ENCODE measurements at places on chromosomes 5 and 9. TPM values are rescaled to one million over a fixed set of nuclear protein-coding genes. Genes with fewer than 3 reads are reported as not detected.

DEPDC1B gene
- 38.7 TPM for total RNA-seq

ZBTB26 gene
- 1.9 TPM for total RNA-seq

LAMC3 gene
- 91.8 TPM for total RNA-seq

MZB1 gene
- not detected for total RNA-seq

CARTPT gene
- not detected for total RNA-seq

LRRC70 gene
- 1.7 TPM for total RNA-seq

ENHO gene
- total RNA-seq: 33.3 TPM

DNA sequence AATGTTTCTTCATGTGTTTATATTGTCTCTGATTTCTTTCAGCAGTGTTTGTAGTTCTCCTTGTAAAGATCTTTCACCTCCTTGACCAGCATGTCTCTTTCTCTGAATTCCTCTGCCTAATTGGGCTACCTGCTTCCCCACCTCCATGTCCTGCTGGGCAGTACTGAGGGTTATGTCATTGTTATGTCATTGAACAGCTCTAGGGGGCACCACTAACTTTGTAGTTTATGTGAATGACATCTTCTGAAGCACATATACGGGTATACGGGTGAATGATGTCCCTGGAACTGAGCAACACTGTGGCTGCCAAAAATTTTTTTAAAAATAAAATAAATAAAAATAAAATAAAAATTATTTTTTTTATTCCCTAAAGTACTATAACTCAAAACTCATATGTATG, 16.9 kb upstream of the SNCAIP start:
- peak; percentile 16 for DNase-seq

DNA sequence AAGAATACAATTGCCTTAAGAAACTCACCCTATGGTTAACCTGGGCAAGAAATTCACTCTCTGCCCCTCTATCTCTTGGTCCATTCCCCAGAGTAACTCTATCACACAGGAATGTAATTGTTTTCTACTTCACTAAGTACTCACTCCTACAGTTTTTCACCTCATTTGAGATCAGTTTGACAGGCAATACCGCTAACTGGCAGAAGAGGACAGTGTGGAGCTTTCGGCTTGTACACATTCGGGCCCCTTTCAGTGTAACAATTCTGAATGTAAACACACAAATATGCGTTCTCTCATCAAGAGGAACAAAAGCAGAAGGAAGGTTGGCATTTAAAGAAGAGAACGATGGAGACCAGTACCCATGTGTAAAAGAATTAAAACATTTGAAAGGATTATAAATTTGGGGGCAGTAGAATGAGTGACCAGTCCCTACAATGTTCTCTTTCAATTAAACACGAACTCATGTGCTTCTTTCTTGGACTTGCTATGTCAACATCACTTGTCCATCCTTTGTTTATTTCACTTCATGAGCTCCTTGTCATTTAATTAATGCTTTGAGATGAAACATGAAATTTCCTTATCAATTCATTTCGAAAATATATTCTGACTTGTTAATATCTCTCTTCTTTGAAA, 188.5 kb upstream of the GRAMD2B start:
- peak; percentile 48 for DNase-seq

GRCh38 chr5:175700991-175701390, 43.1 kb downstream of the HRH2 start:
- no peak for DNase-seq

DNA sequence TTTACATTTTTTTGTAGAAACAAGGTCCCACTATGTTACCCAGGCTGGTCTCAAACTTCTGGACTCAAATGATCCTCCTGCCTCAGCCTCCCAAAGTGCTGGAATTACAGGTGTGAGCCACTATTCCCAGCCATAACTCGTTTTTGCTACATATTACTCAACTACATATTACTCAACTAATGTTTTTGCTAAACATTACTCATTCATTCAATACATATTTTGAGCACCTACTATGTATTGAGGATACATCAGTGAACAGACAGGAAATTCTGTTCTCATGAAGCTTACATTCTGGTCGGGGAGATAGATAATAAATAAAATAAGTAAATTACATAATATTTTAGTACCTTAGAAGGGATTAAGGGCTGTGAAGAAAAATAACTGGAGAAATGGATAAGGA, 34.9 kb upstream of the STOM start:
- no peak for DNase-seq

DNA sequence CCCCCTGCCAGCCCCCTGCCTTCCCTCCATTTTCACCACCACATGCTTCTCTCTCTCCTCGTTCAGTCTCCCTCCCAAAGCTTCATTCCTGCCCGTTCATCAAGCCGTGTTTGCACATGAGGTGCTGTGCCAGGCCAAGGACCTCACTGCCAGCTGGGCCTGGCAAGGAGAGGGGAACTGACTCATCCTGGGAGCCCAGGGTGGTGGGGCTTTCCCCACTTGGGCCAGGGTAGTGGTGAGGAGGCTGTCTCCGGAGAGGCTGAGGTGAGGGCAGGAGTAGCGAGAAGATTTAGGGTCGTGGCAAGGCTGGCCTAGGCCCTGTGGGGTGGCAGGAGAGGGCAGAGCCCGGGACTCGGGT, 30.4 kb upstream of the NOTCH1 start:
- no peak for DNase-seq

DNA sequence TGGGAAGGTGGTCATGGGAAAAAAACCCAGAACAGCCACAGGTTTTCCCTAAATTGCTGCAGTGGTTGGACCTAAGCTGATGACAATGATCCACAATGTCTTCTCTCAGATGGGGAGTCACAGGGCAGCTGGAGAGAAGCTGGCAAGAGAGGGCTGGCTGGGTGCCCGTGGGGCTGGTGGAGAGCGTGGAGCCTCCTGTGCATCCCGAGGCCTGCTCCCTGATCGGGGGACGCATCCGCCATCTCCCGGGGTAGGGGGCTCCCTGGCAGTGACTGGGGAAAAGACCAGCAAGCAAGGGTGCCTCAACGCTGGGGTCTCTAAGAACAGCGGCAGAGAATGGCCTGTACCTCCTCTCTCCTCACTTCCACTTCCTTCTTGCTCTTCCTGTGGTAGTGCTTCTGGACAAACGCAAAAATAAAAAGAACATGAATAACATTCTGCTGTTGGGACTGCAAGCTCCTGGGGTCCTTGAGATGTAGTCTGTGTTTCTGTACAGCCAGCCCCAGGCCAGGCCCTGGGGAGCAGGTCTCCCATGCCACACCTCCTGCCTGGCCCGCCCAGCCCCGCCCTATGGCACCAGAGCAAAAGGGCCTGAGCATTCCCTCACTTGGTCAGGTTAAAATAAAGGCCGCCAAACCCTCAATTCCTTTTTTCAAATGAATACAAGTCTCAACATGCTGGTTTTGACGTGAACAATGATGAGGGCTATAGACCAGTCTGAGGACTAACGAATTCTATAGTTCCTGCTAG, 7.0 kb upstream of the MRNIP start:
- DNase-seq: peak; percentile 36

GRCh38 chr5:149282966-149283332, 11.3 kb downstream of the AFAP1L1 start:
- no peak for DNase-seq

GRCh38 chr5:98608052-98608451, 165.4 kb upstream of the RGMB start:
- no peak for DNase-seq

GRCh38 chr5:161400583-161400982, 145.9 kb downstream of the GABRB2 start:
- no peak for DNase-seq

DNA sequence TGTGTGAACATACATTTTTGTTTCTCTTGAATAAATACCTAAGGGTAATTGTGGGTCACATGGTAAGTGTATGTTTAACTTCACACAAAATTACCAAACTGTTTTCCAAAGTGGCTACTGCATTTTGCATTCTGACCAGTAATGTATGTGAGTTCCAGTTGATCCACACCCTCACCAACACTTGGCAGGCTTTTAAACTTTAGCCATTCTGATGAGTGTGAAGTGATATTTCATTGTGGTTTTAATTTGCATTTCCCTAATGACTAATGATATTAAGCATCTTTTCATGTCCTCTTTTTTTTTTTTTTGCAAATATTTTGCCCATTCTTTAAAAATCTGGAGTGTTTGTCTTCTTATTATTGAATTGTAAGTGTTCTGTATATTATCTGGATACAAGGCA, 53.5 kb upstream of the MAST4 start:
- DNase-seq: no peak

DNA sequence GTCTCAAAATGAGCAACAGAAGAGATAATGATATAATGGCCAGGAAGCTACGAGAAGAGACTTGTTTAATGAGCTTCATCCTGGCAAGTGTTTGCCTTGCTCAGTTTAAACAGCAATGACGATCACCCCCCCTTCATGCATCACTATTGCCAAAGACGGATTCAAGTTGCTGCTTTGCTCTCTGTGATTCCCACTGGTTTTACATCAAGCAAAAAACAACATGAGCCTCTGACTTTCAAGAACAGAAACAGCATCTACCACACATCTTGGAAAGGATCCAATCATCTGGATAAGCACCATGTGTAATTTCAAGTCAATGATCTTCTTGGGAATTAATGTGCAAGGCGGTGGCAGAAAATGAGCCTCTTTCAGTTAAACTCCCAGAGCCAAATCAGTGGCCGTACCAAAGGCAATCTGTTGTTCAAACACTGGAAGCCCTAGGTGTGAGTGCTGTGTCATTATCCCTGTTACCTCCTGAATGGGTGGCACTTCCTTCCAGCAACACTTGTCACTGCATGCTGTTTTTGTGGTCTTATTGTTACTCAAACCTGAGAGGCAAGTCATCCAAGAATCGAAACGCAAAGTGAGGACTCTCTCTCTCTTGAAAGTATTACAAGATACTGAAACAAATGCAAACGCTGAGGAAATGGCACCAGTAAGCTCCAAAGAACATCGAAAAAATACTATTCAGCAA, 72.8 kb downstream of the MED27 start:
- DNase-seq: no peak

DNA sequence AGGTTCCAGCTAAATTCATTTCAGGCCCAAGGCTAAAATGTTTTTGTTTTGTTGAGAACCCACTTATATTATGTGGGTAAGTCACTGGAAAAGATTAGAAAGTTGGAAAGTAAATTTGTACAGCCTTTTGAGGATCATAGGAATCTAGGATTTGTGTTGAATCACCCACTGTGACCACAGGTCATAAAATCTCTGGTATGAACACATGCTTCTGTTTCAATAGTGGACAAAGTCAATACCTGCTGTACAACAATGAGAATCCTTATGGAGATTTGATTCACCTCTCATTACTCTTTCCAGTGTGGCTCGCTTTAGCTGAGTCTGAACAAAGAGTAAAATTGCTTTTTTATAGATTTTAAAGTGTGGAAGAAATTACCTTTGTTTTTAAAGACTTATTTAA, 369.5 kb downstream of the TMEM167A start:
- no peak for DNase-seq

- no peak for DNase-seq
These were observed 24.8 kb downstream of the FLT4 start for GRCh38 chr5:180624587-180624986.

- no peak for DNase-seq
These were observed 80.4 kb upstream of the PCSK5 start for GRCh38 chr9:75810063-75810462.

DNA sequence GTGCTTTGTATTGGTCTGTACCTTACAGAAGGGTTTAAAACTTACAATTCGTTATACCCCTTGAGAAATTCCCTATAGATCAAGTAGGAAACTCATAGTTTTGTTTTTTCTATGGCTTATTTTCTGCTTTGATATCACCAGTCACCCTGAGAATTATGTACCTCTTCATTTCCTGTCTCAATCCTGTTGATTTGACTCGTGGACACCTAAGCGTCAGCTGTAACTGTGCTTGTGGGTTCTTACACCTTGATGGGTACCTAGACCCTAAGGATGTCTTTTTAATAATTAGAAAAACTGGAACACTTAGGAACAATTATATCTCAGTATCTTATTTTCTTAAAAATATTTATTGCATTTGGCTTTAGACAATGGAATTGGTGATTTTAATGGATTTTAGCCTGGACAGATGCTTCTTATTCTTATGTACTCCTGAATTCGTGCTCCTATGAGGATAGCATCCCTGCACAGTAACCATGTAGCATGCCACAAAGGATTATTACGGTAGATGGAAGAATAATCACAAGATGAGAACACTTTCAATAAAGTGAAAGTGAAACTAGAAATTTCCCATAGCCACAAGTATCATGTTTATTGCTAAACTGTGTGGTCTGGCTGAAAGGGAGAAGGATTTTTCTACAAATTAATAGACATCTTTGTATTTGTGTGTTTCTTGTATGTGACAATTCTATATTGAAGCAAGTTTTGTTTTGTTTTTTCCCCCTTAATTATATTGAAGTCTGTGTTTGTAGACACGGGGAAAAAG, 1920.3 kb upstream of the WWC1 start:
- no peak for DNase-seq

- no peak for DNase-seq
These were observed 330.7 kb downstream of the PDE4D start for GRCh38 chr5:59562756-59563389.

GRCh38 chr9:79131246-79131774, 440.5 kb upstream of the TLE4 start:
- peak; percentile 10 for DNase-seq

GRCh38 chr5:42547141-42547540, 123.9 kb downstream of the GHR start:
- no peak for DNase-seq

DNA sequence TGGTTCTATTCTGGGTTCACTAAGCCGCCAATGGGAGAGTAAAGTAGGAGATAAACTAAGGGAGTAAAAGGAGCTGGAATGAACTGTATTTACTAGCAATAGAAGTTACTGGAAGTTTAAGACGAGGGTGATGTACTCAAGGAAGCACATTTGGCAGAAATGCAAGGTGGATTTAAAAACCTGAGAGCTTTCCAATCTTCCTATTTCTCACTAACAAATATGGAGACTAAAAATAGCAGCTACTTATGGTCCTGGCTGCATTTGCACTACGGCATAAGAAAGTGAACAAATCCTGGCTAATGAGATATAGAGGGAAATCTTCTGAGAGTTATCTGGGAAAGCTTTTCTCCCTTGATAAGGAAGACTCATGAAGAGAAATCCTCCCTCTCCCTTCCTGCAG, 153.4 kb downstream of the TMEM161B start:
- no peak for DNase-seq

DNA sequence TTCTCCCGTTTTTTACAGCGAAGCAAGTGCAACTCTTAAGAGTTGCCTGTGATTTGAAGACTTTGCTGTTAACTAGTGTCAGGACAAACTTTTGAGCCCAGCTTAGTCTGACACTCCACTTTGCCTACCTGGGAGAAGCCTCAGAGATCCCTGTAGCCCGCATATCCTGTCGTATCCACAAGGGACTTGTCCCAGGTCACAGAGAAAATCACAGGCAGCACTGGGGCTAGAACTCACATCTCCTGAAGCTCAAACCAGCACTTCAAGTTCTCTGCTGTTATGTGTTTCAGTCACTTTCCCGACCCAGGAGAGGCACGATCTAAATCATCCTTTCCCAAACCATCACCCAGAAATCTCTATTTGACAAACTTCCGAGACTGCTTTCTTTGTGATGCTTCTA, 584.5 kb downstream of the ACTL7B start:
- DNase-seq: no peak

- no peak for DNase-seq
These were observed 415.4 kb upstream of the GRAMD2B start for GRCh38 chr5:126007841-126008240.

All from H7 (cell line).